ENCODE measurements at places on chromosomes 7 and 10. TPM values are rescaled to one million over a fixed set of nuclear protein-coding genes. Genes with fewer than 3 reads are reported as not detected.

- no peak for DNase-seq
These were observed 1.4 kb downstream of the MYO1G start for GRCh38 chr7:44977304-44977958.

GRCh38 chr10:11045487-11045886 lies 27.8 kb downstream of the CELF2 start:
- DNase-seq, result no peak

- no peak for DNase-seq
These were observed 5.3 kb downstream of the ATXN7L1 start for GRCh38 chr7:105871142-105871541.

DNA sequence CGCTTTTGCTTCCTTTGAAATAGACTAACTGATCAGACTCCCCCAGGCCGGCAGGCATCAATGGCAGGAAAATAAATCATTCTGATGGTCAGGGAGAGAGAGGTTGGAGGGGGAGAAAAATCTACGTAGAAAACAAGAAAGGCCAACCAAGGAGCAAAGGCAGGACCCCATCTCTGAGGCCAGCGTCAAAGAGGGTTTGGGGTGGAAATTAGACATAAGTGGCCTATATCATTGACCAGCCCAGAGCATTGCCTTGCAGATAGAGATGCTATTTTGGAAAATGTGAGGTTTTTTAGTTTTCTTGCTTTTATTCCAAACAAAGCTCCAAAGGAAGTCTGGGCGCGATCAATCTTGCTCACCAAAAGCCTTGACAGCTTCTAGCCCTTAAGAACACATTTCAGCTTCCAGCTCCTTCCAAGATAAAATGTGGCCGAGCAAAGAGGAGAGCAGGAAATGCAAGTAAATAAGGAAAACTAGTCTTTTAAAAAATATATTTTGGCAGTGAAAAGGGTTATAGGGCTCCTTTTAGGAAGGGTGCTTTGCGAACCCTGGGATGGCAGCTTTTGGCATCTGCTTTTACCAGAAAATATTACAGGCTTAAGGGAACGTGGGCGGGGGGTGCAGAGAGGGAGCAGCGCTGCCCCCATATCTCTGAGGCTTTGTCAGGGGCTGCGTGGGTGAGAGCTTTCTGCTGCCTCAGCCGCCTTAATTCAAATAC lies 2.0 kb upstream of the HOXA2 start:
- peak; percentile 65 for DNase-seq

GRCh38 chr7:98166668-98166970 lies 44.6 kb upstream of the BHLHA15 start:
- no peak for DNase-seq

- DNase-seq, result no peak
These were observed 874 bp upstream of the BAMBI start for GRCh38 chr10:28676326-28676967.

DNA sequence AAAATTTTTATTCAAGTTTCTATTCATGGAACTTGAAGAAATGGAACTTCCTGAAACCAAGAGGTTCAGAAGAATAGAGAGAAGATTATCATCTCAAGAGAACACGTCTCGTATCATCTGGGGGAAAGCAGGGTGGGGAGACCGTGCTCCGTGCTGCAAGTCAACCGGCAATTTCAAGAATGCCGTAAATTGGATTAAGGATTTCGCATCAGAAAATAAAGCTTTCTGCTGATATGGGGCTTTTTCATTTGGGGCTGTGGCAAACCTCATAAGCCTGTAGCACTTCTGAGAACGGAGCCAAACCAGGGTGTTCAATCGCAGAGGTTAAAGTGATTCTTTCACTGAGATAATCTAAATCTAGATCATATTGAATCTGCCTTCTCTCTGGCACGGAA lies 150.1 kb upstream of the NPS start:
- DNase-seq, result no peak

DNA sequence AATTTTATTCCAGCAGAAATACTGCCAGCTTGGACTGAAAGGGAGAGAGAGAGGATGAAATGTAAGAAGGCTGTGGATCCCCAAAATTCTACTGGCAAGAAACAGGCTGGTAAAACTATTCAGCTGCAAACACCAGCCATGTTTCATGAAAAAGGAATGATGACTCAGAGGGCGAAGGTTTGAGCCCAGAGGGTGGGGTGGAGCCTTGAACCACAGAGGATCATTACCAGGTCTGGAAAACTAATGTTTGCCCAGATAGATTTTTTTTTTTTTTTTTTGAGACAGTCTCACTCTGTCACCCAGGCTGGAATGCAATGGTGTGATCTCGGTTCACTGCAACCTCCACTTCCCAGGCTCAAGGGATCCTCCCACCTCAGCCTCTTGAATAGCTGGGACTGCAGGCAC lies 41.7 kb upstream of the NRF1 start:
- DNase-seq, result no peak

DNA sequence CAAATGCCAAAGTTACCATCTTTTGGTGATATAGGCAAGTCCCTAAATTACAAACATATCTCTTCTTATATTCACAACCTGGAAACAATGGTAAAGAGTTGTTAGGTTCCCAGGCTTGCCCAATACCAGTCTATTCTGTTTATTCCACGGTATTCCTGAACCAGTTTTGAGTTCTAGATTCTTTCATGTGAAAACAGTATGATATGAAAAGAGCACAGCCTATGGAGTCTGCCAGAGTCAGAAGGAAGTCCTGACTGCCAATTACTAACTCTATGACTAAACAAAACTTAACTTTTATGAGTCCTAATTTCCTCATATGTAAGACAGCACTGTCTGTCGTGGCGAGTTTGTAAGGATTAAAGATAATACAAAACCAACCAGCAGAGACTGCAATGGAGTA lies 5.6 kb downstream of the ABI1 start:
- DNase-seq, result no peak

DNA sequence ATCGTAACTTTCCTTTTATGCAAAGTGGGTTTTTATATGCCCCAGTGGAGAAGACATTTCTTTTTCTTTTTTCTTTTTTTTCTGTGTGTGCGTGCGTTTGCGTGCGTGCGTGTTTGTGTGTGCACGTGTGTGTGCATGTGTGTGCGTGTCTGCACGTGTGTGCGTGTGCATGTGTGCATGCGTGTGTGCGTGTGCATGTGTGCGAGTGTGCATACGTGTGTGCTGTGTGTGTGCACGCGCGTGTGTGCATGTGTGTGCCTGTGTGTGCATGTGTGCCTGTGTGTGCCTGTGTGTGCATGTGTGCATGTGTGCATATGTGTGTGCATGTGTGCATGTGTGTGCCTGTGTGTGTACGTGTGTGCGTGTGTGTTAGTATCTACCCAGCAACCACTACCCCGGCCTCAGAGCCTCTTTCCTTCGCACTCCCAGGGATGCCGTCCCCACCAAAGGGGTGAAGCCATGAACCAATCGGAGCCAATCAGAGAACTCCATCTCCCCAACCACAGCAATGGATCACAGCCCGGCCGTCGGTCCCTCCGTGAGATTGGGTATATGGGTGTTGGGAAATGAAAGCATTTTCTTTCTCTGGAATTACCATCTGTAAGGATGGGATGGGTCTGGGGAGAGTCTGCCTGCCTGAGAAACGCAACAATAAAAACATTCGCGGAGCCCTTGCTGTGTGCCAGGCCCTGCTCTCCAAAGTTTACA lies 92.3 kb downstream of the ELFN1 start:
- no peak for DNase-seq

GRCh38 chr10:131644864-131645658 lies 255.7 kb upstream of the PPP2R2D start:
- no peak for DNase-seq

GRCh38 chr7:1587738-1588137 lies 17.9 kb upstream of the PSMG3 start:
- DNase-seq, result no peak

Gene EDRF1
- polyA plus RNA-seq, result 33.8 TPM

Gene ASZ1
- 0.05 TPM for polyA plus RNA-seq

Gene APBB1IP
- polyA plus RNA-seq, result 1.2 TPM

Gene POLR2J2
- polyA plus RNA-seq, result 2.6 TPM

Gene TMEM196
- polyA plus RNA-seq, result not detected

Gene ZNF488
- polyA plus RNA-seq, result 4.5 TPM

Gene FRMD4A
- 85.2 TPM for polyA plus RNA-seq

Gene SPDYE2
- polyA plus RNA-seq, result 2.4 TPM

Gene SRRM3
- 0.66 TPM for polyA plus RNA-seq

Gene TMEM270
- not detected for polyA plus RNA-seq
